ENCODE measurements at places on chromosomes 6 and 20. TPM values are rescaled to one million over a fixed set of nuclear protein-coding genes. Genes with fewer than 3 reads are reported as not detected.

IPCEF1 gene
- under 0.01 TPM for total RNA-seq

ZNF217 gene
- total RNA-seq, result 18.5 TPM

ADGB gene
- not detected for total RNA-seq

ADA gene
- total RNA-seq, result 16.7 TPM

EYS gene
- not detected for total RNA-seq

OTOR gene
- total RNA-seq, result not detected

ATXN1 gene
- total RNA-seq, result 15.9 TPM

ERVFRD-1 gene
- not detected for total RNA-seq

DNA sequence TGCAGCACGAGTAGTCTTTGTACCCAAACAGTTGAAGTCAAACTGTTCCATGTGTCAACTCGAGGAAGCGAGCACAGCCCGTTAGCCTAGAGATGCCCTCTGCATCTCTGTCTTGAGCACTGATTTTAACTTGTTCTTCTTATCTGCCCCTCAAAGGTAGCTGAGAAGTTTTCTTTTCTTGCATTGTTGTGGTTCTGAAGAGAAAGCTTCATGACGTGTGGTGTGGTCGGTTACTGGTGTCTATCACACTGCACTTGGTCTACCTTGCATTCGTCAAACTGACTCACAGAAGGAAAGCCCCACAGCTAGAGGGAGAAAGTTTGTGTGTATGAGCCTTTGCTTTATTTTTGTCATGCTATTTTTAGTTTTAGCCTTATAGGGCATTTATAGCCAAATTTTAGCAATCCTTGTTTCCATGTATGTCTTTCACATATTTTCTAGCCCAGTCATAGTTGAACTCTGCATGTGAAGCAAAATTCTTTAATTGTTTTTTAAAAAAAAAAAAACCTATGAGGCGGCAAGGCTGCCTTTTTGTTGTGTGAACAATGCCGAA lies 115.1 kb downstream of the JAG1 start:
- no peak for DNase-seq

DNA sequence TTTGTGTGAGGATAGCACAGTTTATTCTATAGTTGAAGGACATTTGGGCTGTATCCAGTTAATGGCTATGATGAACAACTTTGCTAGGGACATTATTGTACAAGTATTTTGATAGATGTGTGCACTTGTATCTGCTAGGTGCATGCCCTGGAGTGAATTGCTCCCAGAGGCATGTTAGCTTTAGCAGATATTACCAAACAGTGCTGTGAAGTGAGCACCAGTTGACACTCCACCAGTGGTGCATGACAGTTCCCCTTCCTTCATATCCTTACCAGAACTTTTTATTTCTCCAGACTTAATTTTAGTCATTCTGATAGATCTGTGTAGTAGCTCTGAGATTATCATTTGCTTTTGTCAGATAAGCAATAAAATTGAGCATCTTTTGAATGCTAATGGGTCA lies 48.9 kb upstream of the ENPP5 start:
- DNase-seq, result no peak

- no peak for DNase-seq
These were observed 5.7 kb upstream of the ZNF217 start for GRCh38 chr20:53599378-53599777.

DNA sequence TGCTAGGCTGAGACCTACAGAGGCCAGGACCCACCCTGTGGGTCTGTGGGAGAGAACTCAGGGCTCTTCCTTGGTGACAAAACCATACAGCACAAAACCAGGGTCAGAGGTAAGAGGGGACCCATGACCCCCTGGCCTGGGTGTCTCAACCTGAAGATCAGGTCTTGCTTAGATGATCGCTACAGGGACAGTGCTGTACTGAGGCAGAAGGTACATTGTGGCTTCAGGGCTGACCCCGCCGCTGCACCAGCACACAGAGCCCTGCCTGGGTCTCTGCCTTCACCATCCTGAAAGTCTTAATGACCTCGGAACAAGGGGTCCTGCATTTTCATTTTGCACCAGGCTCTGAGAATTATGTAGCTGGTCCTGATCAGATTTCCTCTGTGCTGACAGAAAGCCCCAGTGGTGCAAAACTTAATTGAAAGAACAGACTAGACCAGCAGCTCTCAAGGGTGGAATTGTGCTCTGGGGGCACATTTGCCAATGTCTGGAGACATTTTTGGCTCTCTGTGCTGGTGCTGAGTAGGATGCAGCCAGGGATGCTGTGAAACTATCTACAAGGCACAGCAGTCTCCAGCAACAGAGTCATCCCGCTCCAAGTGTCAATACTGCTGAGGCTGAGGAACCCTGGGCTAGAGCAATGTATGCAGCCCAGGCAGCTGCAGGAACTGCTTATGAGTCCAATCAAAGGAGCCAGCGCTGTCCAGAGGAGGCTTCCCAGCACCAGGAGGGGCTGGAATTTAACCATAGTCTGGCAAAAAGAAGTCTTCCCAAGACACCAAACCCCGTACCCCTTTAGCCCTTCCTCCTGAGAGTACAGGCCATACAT lies 254.9 kb downstream of the ERMARD start:
- no peak for DNase-seq

GRCh38 chr6:111548368-111548767 lies 57.3 kb downstream of the TRAF3IP2 start:
- no peak for DNase-seq

GRCh38 chr20:57761413-57761734 lies 51.6 kb upstream of the PMEPA1 start:
- no peak for DNase-seq

GRCh38 chr6:47736083-47736700 lies 37.8 kb downstream of the ADGRF4 start:
- DNase-seq, result no peak

GRCh38 chr6:50816947-50817645 lies 1.6 kb upstream of the TFAP2B start:
- no peak for DNase-seq

DNA sequence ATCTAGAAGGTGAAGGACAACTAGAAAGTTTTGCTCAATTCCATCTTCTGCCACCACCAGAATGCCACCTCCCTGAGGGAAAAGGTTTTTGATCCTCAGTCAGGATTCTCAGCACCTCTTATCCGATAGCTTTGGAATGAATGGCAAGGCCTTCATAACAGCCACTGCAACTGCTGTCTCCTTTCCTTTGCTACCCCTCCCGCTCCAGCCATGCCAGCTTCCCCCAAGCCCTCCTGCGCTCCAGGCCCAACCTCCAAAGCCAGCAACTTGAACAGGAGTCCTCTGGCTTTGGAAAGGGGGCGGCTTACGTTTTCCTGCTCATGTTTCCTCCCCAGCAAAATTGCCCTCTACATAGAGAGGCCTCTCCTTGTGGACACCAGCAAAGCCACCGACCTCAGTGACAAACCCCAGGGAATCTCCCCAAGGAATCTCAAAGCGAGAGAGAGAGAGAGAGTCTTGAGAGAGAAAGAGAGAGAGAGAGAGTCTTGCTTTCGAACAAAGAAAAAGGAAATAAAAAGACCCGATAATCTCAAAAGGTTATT lies 420 bp upstream of the BTN2A1 start:
- DNase-seq, result peak; percentile 10

GRCh38 chr6:87914637-87915395 lies 132.8 kb upstream of the SPACA1 start:
- no peak for DNase-seq

DNA sequence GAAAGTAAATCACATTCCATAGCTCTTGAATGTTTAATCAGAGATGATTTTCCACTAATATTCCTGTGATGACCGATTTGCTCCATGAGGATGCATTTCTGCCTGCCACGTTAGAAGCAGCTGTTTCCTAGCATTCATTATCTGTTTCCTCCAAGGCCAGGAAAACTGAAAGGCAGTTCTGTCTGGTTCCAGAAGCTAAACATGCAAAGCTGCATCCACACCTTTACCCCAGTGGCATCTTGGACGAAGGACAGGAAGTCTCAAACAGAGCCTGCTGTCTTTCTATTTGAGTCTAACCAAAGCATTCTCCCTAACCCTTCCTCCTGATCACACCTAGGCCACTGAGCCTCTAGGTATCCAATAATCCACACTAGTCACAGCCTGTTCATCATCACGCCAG lies 27.6 kb downstream of the CNKSR3 start:
- DNase-seq, result peak; percentile 90

GRCh38 chr20:53714524-53714923 lies 120.9 kb upstream of the ZNF217 start:
- DNase-seq, result no peak

DNA sequence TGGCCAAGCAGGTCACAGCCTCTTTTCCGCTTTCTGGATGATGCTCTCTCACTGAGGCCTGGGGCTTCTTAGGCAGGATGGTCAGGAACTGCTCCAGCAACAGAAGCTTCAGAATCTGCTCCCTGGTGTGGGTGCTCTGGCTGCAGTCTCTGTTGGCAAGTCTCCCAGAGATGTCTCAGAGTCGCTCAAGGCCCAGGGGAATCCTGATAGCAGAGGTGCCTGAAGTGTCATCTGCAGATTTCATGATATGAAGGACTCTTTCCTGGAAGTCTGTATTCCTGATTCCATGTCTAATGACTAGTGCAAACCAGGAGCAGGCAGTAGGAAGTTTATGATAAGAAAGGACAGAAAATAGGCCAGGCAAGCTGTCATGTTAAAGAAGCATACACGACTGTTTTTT lies 20.3 kb downstream of the ZSCAN31 start:
- DNase-seq, result no peak

DNA sequence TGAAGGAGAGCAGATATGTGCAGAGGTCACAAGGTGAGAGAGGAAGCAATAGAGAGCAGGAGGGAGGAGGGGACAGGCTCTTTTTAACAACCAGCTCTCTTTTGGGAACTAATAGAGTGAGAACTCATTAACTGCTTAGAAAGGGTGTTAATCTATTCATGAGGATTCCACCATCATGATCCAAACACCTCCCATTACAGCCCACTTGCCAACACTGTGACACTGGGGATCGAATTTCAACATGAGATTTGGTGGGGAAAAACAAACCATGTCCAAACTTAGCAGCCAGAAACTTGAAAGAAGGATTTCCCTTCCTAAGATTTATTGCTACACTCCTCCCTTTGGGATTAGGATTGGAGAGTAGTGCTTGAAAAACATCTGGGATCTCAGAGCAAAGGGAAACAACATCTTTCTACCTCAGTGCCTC lies 135.5 kb upstream of the PLCB4 start:
- no peak for DNase-seq

- DNase-seq, result no peak
These were observed 1.5 kb downstream of the RBM38 start for GRCh38 chr20:57392512-57393271.
